ENCODE measurements at places on chromosomes 1 and 21.

- DNase-seq, result no peak
Observed at GRCh38 chr1:235781807-235782206, 84.9 kb downstream of the LYST start.

GRCh38 chr1:76170084-76170483, 95.5 kb downstream of the ST6GALNAC3 start:
- DNase-seq, result no peak

DNA sequence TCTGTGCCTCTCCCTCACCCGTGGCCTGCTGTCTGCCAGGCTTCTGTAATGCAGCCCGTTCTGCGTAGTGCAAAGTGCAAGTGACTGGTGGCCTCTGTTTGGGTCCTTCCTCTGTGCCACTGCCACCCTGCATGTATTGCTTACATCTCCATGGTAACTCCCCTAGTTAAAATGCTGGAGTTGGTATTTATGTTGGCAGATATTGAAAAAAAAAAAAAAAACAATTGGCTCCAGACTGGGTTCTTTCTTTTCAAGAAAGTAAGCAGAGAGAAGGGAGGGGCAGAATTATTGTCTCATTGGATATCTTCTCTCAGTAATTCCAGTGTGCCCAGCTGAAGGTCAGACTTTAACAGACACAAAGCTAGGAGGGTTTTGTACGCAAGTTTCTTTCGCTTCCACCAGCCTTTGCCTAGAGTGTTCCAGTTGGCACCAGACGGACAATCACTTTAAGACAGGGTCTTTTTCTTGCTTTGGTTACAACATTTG, 242.3 kb downstream of the PBX1 start:
- DNase-seq, result no peak

GRCh38 chr1:154342836-154343472, 17.6 kb downstream of the ATP8B2 start:
- DNase-seq, result no peak

DNA sequence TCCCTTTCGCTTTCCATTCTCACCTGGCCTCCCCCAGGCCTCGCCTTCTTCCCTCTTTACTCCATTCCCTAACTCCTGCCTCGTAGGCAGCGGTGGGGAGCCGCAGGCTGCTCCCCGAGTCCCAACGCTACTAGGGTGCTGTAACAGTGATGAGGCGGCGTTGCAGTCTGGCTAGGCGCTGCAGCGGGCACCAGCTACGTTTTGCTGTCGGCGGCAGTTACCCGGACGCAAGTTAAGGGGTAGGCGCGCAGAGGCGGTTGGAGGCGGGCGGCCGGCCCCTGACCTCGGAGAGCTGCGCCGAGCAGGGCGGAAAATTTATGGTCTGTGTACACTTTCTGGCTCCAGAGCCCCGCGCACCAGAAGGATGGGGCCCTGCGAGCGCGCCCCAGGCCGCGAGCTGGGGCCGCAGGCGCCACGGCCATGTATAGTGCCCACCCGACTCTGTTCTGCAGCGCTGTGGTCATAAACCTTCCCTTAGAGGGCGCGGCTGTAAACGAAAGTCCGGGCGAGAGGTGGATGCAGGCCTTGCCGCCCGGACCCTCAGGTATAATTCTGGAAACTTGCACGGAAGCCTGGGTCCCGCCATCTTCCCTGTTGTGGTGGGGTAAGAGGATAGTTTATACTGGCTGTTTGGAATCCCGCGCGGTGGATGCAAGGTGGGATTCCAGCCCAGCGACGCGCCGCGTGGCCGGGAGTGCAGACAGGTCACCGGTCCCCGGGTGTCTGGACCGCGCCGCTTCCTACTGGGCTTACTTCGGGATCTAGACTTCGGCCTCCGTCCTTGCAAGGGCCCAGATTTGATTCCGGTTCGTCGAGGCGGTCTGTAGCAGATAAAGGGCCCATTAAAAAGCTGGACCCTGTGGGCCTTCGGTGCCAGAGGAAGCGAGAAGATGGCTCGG, 15.0 kb downstream of the HLX start:
- no peak for DNase-seq

DNA sequence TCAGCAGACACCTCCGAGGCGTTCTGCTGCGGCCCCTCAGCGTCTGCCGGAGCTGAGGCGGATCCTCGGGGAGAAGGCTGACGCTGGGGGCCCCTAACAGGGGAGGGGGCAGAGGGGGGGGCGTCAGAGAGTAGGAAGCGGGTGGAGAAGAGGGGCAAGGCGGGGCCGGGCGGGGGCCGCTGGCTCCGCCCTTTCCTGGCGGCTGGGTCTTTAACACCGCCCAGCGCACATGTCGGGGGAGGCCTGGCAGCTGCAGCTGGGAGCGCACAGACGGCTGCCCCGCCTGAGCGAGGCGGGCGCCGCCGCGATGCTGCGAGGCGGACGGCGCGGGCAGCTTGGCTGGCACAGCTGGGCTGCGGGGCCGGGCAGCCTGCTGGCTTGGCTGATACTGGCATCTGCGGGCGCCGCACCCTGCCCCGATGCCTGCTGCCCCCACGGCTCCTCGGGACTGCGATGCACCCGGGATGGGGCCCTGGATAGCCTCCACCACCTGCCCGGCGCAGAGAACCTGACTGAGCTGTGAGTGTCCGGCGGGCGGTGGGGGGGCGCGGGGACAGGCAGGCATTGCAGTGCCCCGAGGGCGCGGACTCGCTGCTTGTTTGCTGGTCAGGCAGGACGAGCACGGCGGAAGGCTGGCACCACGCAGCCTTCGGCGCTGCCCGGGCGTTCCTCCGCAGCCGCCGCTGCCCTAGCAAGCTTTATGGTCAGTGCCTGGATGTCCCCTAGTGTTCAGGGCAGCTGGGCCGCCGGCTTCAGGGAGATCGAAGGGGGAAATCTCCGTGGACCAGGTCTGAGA, at the start of gene NTRK1:
NTRK1 (plus strand) TSS at position 238 of the 796 bp plus-strand sequence; CDS start at position 308, 70 bp downstream.
- DNase-seq, result peak; percentile 41

DNA sequence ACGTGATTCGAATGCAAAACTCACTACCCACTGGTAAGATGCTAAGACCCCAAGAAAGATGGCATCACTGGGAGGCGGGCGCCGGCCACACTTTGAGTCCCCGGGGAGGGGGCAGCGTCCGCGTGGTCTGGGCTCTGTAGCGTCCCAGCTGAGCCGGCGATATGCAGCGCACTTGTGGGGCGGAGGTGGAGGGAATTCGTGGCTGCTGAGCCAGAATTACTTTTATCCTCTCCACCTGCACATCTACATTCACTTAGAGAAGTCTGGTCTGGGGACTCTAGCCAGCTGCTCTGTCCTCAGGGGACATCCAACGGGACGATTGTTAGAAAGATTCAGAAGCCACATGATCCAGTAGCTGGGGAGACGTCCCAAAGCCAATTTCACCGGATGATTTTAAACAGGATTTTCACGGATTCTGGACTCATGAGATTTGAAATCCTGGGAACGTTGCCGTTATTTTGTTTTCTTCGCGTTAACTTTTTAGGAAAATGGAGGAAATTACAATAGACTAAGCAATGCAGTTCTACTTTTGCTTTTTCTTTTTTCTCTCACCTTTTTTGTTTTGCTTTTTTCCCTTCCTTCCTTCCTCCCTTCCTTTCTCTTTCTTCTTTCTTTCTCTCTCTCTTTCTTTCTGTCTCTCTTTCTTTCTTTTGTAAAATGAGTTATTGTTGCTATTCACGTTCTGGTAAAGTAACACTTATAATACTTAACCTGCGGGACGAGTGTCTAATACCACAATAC, 1.3 kb downstream of the JAM2 start:
- DNase-seq, result no peak

DNA sequence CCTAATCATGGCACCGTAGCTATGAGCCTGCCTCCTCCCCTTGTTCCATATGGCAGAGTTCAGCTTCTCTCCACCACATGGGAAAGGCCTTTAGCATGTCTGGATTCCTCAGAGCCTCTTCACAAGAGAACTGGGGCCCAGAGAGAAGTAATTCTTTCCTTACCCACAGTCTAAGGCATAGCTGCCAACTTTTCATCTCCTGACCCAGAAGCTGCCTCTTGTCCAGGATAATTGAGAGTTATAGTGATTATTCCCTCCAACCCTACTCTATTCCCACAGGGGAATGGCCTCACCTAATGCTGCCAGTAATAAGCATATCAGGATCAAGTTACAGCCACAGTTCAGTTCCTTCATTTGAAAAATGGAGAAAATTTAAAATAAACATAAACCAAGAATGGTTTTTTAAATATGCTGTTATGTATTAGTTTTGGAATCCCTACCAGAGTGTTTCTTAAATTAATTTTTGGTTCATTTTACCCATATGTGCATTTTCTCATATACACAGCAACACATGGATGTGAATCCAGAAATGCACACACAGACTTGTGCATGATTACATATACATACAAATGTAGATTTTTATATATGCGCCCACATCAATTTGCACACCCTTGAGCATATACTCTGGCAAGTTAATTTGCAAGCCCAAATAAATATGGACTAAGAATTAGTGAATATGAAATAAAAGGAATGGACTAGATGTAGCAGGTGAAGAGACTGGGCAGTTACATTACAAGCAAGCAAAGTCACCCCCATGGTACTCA, 63.9 kb upstream of the WARS2 start:
- DNase-seq, result no peak

GRCh38 chr1:65174585-65174984, 26.6 kb downstream of the AK4 start:
- DNase-seq, result no peak

DNA sequence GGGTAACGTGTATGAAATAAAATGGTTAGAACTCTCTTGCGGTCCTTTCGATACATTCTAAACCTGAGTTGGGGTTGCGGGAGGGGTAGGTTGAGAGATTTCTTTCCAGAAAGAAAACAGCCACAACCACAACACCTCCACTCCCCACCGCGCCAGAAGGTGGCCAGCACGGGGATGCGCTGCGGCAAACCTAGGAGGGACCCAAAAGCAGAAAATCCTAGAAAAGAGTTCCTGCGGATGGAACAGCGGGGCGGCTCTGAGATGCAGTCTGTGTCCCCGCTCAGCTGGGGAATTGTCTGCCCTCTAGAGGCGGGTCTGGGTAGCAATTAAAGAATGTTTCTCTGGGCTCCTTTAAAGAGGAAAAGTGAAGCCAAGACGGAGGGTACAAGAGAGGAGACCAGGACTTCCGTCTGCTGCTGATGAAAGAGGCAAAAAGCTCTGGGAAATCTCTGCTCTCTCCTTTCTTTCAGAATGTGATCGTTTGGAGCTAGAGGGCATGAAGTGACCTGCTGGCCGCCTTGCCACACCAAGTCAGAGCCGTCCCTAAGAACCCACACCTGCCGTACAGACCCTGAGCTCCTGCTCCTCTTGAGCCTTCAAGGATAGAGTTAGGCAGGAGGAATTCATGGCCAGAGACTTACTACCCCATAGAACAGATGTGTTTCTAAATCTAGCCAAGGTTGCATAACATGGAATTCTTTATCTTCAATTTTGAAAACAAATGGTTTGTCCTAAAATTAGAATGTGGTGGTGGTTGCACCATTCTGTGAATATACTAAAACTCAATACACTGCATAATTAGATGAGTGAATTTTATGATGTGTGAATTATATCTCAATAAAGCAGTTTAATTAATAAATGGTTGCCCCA, 46.5 kb upstream of the COA6 start:
- DNase-seq, result peak; percentile 7

GRCh38 chr1:54606096-54606989, 17.0 kb downstream of the FAM151A start:
- DNase-seq, result no peak

- no peak for DNase-seq
Observed at GRCh38 chr1:112370996-112371395, 25.0 kb upstream of the CTTNBP2NL start.

Measured in NCI-H187 (cell line).